B cell (primary cell): ENCODE measurements at places on chromosomes 13 and 19. TPM values are rescaled to one million over a fixed set of nuclear protein-coding genes. Genes with fewer than 3 reads are reported as not detected.
A peak's percentile ranks its signal among the peaks of the same experiment; 100 is the strongest.

DNA sequence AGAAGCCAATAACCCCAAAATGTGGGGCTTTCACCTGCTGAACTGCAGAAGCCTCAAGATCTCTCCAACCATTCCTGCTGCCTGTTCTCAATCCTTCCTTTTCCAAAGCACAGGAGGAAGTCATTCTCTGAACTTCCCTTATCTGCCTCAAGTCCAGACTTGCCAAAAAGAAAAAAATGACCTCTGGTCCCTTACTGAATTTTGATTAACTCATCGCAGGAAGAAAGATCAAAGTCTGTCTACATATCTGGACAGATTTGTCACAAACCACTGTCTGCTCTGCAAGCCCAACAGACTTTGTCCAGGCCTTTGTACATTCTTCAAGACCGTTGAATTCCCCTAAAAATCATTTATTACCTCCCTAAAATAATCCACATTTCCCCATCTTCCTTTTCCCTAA lies 126.5 kb upstream of the NBEA start:
- no peaks in the 10 kb centered on the region for H3K27me3 ChIP-seq
- no peaks in the 10 kb centered on the region for H3K36me3 ChIP-seq
- no peak overlapping the region for H3K27ac ChIP-seq
- no peak for DNase-seq

DNA sequence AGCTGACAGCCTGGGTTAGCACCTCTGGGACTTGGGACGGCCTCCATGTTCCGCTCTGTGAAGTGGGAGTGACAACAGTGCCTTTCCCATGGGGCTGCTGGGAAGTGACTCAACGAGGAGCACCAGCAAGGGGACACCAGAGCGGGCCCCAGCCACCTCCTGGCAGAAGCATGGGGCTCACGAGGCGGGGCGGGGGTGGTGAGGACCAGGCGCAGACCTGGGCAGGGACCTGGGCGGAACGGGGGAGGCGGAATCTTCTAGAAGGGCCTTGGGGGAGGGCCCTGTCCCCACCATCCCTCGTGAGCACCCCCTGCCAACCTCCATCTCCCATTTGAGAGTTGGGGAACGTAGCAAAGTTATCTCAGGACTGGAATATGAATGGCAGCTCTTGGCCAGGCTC lies 37.9 kb downstream of the KDM4B start:
- H3K27ac ChIP-seq, result no peak overlapping the region
- H3K27me3 ChIP-seq, result no peaks in the 10 kb centered on the region
- no peaks in the 10 kb centered on the region for H3K4me1 ChIP-seq
- no peak overlapping the region for H3K4me3 ChIP-seq

GRCh38 chr13:64410276-64411053 lies 2819.7 kb downstream of the PCDH9 start:
- H3K4me3 ChIP-seq, result no peak overlapping the region
- H3K27ac ChIP-seq, result no peak overlapping the region
- no peaks in the 10 kb centered on the region for H3K4me1 ChIP-seq
- H3K27me3 ChIP-seq, result no peaks in the 10 kb centered on the region
- H3K36me3 ChIP-seq, result no peaks in the 10 kb centered on the region
- no peak for DNase-seq

- DNase-seq, result no peak
- H3K27ac ChIP-seq, result no peak overlapping the region
- H3K4me3 ChIP-seq, result no peak overlapping the region
- no peaks in the 10 kb centered on the region for H3K4me1 ChIP-seq
- no peaks in the 10 kb centered on the region for H3K27me3 ChIP-seq
- H3K36me3 ChIP-seq, result no peaks in the 10 kb centered on the region
These were observed 185.7 kb downstream of the TM9SF2 start for GRCh38 chr13:99686944-99687411.

DNA sequence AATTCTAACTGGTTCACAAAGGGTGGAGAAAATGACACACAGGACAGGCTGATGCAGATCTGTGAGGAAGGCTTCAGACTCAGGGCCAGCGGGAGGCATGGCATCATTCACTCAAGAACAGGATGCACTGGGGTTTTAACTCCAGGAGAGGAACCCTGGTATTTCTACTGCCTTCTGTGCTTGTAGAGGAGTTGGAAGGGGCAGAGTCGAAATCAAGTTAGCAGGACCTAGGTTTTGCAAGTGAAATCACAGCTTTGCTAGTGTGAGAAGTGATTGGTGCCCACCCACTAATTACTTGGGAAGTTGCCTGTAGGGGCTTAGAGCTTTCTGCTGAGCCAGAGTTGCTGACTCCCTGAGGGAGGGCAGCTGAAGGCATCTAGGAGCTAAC lies 92.7 kb downstream of the AKAP11 start:
- H3K4me1 ChIP-seq, result no peaks in the 10 kb centered on the region
- no peak overlapping the region for H3K4me3 ChIP-seq
- no peak overlapping the region for H3K27ac ChIP-seq
- no peak for DNase-seq
- H3K27me3 ChIP-seq, result no peaks in the 10 kb centered on the region

DNA sequence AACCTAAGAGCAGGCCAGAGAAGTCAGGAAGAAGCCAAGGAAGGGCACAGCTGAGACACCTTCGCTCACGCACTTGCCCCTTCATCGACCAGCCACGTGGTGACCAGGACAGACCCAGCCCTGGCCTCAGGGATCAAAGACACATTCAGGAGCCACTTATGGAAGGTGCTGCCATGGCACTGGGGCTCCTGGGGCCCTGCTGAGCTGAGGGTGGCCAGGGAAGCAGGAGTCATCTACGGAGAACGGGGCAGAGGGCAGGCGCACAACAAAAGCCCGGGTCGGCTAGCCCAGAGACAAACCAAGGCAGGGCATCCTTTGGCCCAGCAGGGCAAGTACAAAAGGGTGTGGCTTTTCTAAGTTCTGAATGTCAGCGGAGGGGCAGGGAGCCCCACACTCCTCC lies 2.3 kb downstream of the PLPP2 start:
- H3K27ac ChIP-seq, result no peak overlapping the region
- peaks cover 39% of the 10 kb centered on the region for H3K27me3 ChIP-seq
- H3K36me3 ChIP-seq, result no peaks in the 10 kb centered on the region
- H3K4me1 ChIP-seq, result peaks cover 5% of the 10 kb centered on the region
- no peak for DNase-seq
- no peak overlapping the region for H3K4me3 ChIP-seq

The DAND5 gene
- not detected in 2 replicates for total RNA-seq

DNA sequence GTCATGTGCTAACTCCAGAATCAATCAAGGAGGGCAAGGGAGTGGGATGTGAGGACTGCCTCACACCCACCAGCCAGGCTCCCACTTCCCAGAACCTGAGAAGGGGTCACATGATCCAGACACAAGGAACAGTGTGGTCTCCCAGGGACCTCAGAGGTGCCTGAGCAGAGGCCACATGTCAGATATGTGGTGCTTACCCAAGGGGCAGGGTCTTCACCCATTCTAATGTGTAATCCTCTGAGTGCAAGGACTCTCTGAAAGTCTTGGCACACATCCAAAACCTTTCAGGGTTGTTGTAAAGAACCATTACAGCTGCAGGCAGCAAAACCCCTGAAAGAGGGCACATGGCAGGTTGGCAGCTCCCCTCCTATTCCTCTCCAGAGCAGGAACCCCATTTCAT lies 656.6 kb downstream of the UQCRFS1 start:
- H3K4me1 ChIP-seq, result no peaks in the 10 kb centered on the region
- H3K36me3 ChIP-seq, result no peaks in the 10 kb centered on the region
- DNase-seq, result no peak
- H3K27ac ChIP-seq, result no peak overlapping the region

The TMIGD2 gene
- not detected in 2 replicates for total RNA-seq

The CRLF1 gene
- total RNA-seq, result not detected in 2 replicates

GRCh38 chr19:57099199-57099661 lies 20.6 kb upstream of the USP29 start:
- H3K27me3 ChIP-seq, result no peaks in the 10 kb centered on the region
- H3K4me1 ChIP-seq, result peaks cover 8% of the 10 kb centered on the region
- no peak overlapping the region for H3K4me3 ChIP-seq
- H3K27ac ChIP-seq, result no peak overlapping the region
- H3K36me3 ChIP-seq, result no peaks in the 10 kb centered on the region

- no peaks in the 10 kb centered on the region for H3K4me1 ChIP-seq
- no peak for DNase-seq
- H3K27me3 ChIP-seq, result no peaks in the 10 kb centered on the region
- H3K36me3 ChIP-seq, result no peaks in the 10 kb centered on the region
- no peak overlapping the region for H3K27ac ChIP-seq
- H3K4me3 ChIP-seq, result no peak overlapping the region
These were observed 376.4 kb downstream of the GPC6 start for GRCh38 chr13:93603043-93603442.

The HPN gene
- not detected in 2 replicates for total RNA-seq

The KIR2DL4 gene
- not detected in 2 replicates for total RNA-seq

The CYP2A13 gene
- total RNA-seq, result not detected in 2 replicates

The TLE2 gene
- total RNA-seq, result 5.3 and 5.7 TPM in 2 replicates

- H3K36me3 ChIP-seq, result peaks cover 11% of the 10 kb centered on the region
- peak overlapping the region; percentile 96 for H3K4me3 ChIP-seq
- no peaks in the 10 kb centered on the region for H3K27me3 ChIP-seq
- H3K27ac ChIP-seq, result peak overlapping the region; percentile 100
- peaks cover 41% of the 10 kb centered on the region for H3K4me1 ChIP-seq
These were observed 2.5 kb downstream of the ZC3H4 start for GRCh38 chr19:47111006-47111621.

The SH2D3A gene
- total RNA-seq, result 33.5 and 36.1 TPM in 2 replicates

The CYP4F2 gene
- total RNA-seq, result not detected in 2 replicates

The C1QTNF9B gene
- not detected in 2 replicates for total RNA-seq

The MEIOSIN gene
- total RNA-seq, result not detected in 2 replicates

DNA sequence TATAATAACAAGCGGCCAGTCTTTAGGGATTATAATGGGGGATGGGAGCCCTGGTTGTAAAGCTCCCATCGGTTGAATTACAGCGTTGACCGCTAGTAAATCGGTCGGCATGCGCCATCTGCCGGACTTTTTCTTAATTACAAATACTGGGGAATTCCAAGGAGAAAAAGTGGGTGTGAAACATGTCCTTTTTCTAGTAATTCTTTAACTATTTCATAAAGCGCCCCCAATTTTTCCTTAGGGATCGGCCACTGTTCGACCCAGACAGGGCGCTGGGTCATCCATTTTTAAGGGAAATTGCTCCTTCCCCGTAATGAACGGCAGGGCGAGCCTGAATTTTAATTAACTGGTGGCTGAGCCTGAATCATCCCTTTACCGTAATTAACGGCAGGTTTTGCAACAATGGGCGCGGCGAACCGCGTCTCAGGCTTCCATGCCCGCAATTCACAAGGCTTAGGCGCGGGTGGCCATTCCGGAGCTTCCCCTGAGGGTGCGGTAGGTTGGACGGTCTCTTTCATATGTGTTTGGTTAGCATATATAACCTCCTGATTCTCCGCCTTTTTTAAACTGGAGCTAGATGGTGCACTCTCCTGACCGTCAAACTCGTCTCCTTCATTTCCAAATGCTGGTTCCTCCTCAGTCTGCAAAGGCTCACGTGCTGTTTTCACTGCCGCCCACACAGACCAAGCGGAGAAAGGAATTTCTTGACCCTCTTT lies 30.2 kb upstream of the EVI5L start:
- no peak overlapping the region for H3K27ac ChIP-seq
- peaks cover 6% of the 10 kb centered on the region for H3K27me3 ChIP-seq
- DNase-seq, result peak; percentile 79
- peaks cover 16% of the 10 kb centered on the region for H3K4me1 ChIP-seq
- no peak overlapping the region for H3K4me3 ChIP-seq
- no peaks in the 10 kb centered on the region for H3K36me3 ChIP-seq

DNA sequence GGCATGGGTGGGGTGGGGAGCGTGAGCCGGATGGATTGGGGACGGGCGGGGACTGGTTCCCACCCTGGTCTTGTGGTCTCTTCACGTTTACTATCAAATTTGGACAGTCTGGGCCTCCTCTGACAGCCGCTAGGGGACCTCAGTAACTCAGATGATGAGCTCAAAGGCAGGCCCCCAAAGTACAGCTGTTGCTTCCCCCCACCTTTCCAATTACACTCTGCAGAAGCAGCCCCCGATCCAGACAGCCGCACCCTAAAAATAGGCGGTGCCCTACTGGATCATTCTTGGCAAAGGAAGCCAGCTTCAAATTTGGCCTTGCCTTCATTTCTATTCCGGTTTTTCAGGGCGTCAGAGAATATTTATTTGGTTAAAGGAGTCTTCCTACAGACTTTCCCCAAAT lies 1.9 kb upstream of the FOXO1 start:
- H3K4me1 ChIP-seq, result peaks cover 17% of the 10 kb centered on the region
- DNase-seq, result peak; percentile 69

- H3K36me3 ChIP-seq, result no peaks in the 10 kb centered on the region
- no peak overlapping the region for H3K27ac ChIP-seq
- no peak for DNase-seq
- H3K4me3 ChIP-seq, result no peak overlapping the region
These were observed 3.4 kb downstream of the PLIN5 start for GRCh38 chr19:4531562-4532165.

The FBXO46 gene
- total RNA-seq, result 43.7 and 44.5 TPM in 2 replicates

DNA sequence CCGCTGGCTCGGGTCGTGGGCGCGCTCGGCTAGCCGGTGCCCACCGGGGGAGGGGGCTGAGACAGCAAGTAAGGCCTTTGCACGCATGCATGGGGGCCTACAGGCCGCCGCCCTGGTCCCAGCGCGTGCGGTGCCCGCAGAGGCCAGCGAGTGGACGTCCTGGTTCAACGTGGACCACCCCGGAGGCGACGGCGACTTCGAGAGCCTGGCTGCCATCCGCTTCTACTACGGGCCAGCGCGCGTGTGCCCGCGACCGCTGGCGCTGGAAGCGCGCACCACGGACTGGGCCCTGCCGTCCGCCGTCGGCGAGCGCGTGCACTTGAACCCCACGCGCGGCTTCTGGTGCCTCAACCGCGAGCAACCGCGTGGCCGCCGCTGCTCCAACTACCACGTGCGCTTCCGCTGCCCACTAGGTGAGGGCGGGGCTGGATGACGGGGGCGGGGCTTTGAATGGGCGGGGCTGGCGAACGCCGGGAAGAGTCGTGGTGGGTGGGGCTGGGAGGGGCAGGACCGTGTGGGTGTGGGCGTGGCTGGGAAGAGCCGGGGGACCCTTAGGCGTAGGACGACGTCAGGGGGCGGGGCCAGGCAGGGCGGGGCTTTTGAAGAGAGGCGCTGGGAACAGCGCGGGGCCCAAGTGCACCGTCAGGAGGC lies 2.1 kb downstream of the CILP2 start:
- no peaks in the 10 kb centered on the region for H3K36me3 ChIP-seq
- peaks cover 38% of the 10 kb centered on the region for H3K4me1 ChIP-seq
- no peak overlapping the region for H3K27ac ChIP-seq
- no peaks in the 10 kb centered on the region for H3K27me3 ChIP-seq

The SULT2A1 gene
- total RNA-seq, result not detected in 2 replicates

DNA sequence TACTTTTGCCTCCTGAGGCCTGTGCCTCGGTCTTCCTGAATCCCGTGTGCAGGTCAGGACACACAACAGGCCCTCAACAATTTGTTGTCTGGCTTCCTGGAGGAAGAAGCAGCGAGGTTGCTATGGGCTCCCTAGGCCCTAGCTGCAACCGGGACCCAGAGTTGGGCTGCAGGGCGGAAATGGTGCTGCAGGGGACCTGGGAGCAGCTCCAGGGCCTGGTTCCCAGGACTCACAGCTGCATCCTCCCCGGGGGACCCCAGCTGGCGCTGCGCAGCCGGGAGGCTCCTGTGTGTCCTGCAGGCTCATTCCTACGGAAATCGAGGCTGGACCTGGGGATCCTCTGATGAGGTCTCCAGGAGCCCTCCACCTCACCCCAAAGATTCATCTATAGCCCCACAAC lies 999 bp upstream of the TNFAIP8L1 start:
- H3K27ac ChIP-seq, result peak overlapping the region; percentile 86
- H3K4me1 ChIP-seq, result peaks cover 76% of the 10 kb centered on the region
- no peak overlapping the region for H3K4me3 ChIP-seq
- H3K27me3 ChIP-seq, result no peaks in the 10 kb centered on the region
- H3K36me3 ChIP-seq, result no peaks in the 10 kb centered on the region

GRCh38 chr13:50615234-50615633 lies 228.3 kb downstream of the DLEU7 start:
- H3K4me3 ChIP-seq, result no peak overlapping the region
- no peak for DNase-seq
